Lower lobe of right lung (tissue), 2 donors: ENCODE measurements at places on chromosomes 7 and 10. TPM values are rescaled to one million over a fixed set of nuclear protein-coding genes. Genes with fewer than 3 reads are reported as not detected.

DNA sequence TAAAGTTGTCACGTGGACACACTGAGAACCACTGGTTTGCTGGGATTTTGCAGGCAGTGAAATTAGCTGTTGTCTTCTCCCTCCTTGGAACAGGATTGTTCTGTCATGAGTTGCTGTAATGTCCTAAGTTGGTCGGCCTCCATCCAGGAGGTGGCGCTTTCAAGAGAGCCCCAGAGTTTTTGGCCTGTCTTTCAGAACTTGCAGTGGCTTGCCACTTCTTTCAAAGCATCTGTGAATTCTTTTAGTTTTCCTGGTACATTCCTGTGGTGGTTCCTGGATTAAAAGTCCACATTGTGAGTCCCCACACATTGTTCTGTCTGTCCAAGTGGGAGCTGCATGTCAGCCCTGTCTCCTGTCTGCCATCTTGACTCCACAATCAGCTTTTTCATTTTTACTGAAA, 133.8 kb downstream of the PON1 start:
- no peak for DNase-seq

GRCh38 chr7:140977741-140978140, 37.0 kb downstream of the MRPS33 start:
- DNase-seq, result no peak

DNA sequence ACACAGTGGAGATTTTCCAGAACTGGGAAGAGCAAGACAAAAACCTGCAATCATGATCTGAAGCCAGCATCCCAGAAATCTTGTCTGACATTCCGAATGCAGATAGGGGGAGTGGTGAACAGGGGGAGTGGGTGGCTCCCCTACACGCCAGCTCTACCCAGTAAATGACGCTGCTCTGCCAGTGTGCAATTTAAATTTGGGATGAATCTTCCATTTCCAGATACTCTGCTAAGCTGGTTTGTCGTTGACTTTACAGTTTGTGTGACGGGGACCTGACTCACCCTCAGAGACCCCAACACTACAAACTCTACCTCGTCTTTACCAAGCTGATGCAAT, 68.7 kb upstream of the CAMK2B start:
- no peak for DNase-seq

The CH25H gene
- 4.4 TPM for total RNA-seq

The C7orf57 gene
- total RNA-seq, result 1.6 TPM
